ENCODE measurements at places on chromosomes 3 and 15.

GRCh38 chr15:100221471-100222348 is 120.1 kb downstream of the ADAMTS17 start:
- no peak for DNase-seq

- DNase-seq = no peak
Measured at GRCh38 chr3:51378065-51378464, 7.0 kb upstream of the MANF start.

GRCh38 chr3:39295184-39295775 is 15.4 kb upstream of the CX3CR1 start:
- no peak for DNase-seq

GRCh38 chr15:99331381-99331780 is 80.1 kb downstream of the LRRC28 start:
- DNase-seq = no peak

GRCh38 chr3:38203690-38204089 is 38.4 kb downstream of the OXSR1 start:
- DNase-seq = no peak

Measured in NT2/D1 (cell line).